ENCODE measurements at places on chromosomes 2 and 18.

DNA sequence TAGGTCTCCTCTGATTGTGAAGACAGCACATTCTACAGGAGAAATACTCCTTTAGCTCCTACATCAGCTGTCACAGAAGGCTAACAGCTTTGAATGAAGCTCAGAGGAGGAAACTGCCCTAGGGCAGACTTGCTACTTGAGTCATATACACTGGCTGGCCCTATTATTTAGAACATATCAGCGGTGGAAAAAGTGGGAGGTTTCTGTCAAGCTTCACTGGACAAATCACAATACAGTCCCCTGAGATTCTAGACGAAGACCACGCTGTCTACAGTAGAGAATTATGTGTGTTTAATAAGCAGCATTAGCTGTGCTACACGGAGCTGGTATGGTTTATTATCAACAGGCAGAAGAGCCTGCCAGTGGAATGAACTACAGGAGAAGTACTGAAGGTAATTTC, 230.9 kb upstream of the FSIP2 start:
- DNase-seq: no peak

DNA sequence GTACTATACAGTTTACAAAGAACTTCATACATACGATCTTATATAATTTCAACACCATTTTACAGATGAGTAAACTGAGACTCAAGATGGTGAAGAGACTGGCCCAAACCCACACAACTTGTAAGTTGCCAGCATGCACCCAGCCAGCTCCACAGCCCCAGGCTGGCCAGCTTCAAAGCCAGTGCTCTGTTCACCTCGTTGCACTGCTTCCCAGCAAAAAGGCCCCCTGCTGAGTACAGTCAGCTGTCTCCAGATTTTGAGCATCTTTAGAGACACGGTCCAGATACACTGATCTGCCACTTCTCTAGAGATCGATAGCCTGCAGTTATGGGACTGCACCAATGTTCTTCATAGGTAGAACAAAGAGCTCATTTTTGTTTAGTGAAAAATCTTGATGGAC, 257.2 kb upstream of the CHAC2 start:
- DNase-seq: no peak

DNA sequence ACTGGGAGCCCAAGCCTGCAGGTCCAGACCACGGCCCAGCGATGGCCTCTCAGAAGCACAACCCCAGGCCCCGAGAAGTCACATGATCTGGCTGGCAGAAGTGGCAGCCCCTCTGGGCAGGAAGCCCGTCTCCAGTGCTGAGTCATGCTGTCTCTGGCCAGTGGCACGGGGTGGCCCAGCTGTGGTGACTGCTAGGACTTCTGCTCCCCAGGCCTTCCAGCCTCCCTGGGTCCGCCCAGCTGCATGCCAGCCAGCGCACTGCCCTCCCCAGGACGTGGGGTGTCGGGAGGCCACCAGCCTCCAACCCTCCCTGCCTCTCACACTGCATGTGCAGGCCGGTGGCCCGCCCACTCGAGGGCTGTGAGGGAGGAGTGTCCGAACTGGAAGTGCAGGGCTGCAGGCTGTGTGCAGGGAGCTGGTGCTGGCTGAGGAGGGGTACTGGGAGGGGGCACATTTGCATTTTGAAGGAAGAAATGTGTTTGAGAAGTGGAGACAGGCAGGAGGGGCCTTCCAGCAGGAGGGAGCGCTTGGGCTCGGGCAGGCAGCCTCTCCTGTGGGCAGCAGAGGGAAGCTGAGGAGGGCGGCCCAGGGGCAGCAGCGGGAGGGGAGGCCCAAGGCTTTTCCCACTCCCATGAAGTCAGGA, 17.0 kb upstream of the HPCAL1 start:
- peak; percentile 72 for DNase-seq

DNA sequence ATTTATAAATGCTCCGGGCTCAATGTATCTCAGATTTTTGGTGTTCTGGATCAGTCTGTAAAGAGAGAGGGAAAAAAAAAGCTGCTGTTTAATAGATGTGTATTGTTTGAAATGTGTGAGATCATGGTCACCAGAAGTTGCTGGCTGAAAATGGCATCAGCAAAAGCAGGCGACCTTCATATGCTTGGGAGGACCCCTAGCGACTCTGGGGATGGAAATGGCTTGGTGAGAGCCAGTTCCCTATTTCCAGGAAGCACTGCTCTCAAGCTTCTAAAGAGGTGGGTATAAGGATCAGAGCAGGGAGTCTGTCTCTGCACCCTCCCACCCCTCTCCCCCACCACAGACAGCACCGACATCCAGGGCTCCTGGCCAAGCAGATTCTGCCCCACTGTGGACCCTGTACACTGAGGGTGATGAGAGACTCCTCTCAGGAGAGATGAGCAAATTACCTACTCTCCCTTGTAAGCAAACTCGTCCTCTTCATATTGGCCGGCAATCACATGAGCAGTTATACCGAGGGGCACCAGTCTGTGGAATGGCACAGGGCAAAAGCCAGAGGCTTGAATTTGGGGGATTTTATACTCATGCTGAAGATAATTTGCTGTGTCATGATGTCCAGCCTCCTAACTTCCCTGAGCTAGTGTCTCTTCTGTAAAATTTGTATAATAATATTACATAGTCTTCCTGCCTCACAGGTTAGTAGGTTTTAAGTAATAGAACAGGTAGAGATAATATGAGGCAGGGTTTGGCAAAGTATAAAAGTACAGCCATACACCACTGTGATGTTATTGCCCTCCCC, 29.6 kb downstream of the LHCGR start:
- DNase-seq: no peak

- DNase-seq: no peak
These were observed 429.4 kb downstream of the ERBB4 start for GRCh38 chr2:212109217-212109616.

- no peak for DNase-seq
These were observed 9.2 kb downstream of the SEPTIN10 start for GRCh38 chr2:109604597-109604996.

DNA sequence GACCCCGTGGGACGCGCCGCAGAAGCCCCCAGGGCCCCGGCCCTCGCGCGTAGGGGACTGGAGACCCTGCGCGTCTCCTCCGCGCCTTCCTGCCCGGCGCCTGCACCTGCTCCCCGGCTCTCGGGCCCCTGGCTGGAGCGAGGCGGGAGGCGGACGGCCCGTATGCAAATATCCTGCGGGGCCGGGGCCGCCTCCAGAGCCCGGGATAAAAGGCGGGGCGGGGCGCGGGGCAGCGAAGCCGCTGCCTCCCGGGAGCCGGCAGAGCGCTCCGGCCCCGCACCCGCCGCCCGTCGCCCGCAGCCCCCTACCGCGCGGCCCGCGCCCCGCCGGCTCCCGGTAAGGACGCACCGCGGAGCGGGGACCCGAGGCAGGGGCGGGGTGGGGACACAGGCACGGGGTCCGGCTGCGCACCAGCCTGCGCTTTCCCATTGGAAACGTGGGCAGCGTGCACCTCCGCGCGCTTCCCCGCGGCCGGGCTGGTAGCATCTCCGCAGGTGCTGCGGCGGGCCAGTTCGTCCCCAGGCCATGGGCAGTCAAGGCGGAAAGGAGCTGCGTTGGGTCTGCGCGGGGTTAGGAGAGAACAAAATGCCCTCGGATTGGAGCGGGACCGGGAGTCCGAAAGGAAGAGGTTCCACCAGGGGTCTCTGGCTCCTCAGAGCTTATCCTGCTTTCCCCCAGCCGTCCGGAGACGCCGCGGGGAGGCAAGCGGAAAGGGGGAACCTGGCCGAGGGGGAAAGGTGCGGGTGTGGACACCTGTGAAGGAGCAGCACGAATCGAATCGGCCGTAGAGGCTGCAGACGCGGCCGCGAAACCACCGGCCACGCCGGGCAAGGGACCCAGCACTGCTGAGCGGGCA, at the start of gene ATP6V1C2:
ATP6V1C2 (plus strand) TSS at position 235 of the 856 bp plus-strand sequence. CDS start 1,220 bp downstream, outside the sequence.
- no peak for DNase-seq

DNA sequence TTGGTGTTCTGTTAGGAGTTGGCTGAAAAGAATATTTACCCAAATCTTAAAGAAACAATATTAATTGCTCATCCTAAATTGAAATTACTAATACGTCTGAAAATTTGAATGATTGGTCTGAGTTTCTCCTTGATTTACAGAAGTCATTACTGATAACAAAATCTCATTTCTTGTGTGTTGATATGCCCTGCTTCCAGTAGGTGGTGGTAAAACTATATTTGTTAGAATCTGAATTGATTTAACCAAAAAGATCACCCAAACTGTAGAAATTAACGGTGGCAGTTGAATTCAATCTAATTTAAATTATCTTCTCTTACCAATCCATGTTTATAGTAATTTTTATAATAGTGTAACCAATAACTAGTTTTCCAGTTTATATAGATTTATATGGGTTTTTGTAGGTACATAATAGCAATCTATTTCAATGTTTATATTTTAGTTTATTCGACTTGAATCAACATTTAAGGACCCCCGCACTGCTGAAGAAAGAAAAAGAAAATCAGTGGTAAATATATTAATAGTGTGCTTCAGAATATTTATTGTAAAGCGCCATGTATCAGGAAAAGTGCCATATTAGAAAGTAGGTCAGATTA, 38.3 kb downstream of the PAPOLG start:
- no peak for DNase-seq

- DNase-seq: no peak
These were observed 204.3 kb downstream of the FSIP2 start for GRCh38 chr2:185942855-185943254.

GRCh38 chr2:98412751-98413458, 31.8 kb upstream of the INPP4A start:
- no peak for DNase-seq

DNA sequence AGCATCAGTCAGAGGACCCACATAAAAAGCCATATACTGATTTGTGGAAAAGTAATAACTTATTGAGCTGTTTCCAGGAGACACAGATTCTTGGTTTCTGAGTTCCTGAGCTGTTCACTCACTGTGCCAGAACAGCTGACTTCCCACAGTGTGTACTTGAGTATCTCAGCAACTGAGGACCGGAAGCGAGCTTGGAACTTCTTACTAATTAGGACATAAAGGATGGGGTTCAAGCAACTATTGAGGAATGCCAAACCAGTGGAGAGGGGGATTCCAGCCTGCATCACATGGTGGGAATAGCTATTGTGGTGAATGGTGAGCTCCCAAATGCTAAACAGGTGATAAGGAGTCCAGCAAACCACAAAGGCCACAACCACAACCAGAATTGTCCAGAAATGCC, 16.4 kb downstream of the EEF1B2 start:
- DNase-seq: no peak

GRCh38 chr18:58186258-58186948, 142.4 kb downstream of the NEDD4L start:
- DNase-seq: no peak

- DNase-seq: no peak
These were observed 678.0 kb downstream of the EPHA4 start for GRCh38 chr2:220894069-220894468.

GRCh38 chr18:55280503-55280902, 307.5 kb downstream of the TCF4 start:
- DNase-seq: no peak

DNA sequence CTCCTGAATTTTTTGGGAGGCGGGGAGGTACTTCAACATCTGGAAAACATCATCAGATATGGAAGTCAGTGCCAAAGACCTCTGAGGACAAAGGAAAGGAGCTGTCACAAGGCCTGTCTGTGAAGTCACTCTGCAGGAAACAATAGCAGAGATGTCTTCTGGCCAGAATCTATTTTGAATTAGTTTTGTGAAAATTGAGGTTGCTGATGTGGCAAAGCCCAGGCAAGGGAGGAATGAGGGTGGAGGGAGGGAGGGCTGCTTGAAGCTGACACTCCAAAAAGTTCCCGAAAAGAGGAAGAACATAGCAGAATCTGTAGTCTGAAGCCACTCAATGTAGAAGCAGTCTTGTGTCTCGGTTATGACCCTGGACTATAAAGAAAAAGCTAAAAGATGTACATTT, 151.1 kb upstream of the LHCGR start:
- DNase-seq: no peak

GRCh38 chr18:75810961-75811551, 383.6 kb upstream of the SMIM21 start:
- DNase-seq: no peak

DNA sequence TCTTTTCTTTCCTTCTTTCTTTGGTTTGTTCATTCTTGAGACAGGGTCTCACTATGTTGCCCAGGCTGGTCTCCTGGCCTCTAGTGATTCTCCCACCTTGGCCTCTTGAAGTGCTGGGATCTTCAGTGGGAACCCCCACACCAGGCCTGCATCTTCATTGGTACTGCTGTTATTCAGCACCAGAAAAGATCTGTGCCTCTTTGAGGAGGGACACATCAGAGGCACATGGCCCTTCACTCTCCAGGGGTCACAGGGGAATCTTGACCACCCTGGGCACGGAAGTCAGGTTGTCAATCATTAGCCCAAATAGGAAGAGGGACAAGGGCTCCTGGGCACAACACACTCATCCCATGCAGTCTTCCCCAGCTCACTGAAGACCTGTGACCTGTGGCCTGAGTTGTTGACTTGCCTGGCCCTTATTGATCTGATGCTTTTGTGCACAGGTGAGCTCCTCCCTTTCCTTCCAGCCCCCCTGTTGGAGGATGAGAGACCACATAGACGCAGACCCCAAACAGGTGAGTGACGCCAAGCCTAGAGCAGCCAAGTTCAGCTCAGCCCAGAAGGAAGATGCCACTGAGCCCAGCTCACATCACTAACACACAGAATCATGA, 33.0 kb upstream of the ODC1 start:
- no peak for DNase-seq

DNA sequence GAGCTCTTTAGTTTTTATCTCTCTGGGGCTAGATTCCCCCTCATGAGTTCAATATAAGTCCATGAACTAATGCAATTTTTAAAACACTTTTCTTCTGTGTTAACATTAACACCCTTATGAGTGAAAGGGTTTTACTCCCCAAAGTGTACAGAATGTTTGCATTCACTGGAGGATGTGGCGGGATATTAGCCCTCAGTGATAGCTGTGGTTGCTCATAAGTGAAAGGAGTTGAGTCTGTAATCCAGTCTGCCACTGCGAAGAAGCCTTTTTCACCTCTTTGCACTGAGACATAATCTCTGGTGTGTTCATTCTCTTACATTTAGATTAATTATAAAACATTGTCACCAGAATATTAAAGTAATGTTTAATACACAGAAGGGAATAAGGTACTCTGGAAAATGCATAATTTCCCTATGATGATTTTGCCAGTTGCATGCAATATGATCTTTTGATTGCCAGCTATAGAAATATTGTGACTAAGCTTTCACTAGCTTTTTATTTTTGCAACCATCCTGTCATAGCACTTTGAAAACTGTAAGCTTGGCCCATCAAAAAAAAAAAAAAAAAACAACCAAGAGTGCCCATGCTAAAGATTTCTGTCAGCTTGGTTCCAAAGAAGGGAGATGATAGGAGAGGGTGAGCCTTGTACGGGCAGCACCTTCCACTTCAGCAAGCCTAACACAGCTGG, 113.2 kb downstream of the BCL11A start:
- no peak for DNase-seq

DNA sequence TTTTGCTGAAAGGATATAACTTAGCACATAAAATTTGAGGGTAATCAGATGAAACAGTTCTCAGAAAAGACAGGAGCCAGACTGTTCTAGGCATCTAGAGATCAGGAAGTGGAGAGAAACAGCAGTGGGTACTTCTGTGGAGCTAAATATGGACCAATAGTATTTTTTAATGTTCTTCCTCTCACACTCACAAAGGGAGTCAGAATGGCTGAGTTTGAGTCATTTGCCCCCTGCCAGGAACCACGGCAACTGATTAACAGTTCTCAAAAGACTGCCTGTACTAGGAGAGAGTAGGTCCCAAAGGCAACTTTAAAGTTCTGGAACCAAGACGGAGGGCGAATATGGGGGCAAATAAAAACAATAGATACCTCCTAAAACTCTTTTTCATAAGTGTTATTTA, 107.5 kb downstream of the GULP1 start:
- DNase-seq: no peak
